ENCODE measurements at places on chromosomes 3 and 15. TPM values are rescaled to one million over a fixed set of nuclear protein-coding genes. Genes with fewer than 3 reads are reported as not detected.

The NMB gene
- total RNA-seq = 9.8 TPM

- H3K36me3 ChIP-seq = no peaks in the 10 kb centered on the region
- no peak overlapping the region for H3K4me3 ChIP-seq
- no peak for DNase-seq
- peaks cover 38% of the 10 kb centered on the region for H3K27me3 ChIP-seq
- peaks cover 3% of the 10 kb centered on the region for H3K4me1 ChIP-seq
Observed at GRCh38 chr3:42982645-42983412, 3.7 kb downstream of the GASK1A start.

The LRRC31 gene
- not detected for total RNA-seq

- DNase-seq = no peak
- no peaks in the 10 kb centered on the region for H3K27me3 ChIP-seq
- no peak overlapping the region for H3K27ac ChIP-seq
- H3K36me3 ChIP-seq = no peaks in the 10 kb centered on the region
Observed at GRCh38 chr3:63654211-63654610, 1.7 kb downstream of the SNTN start.

The A4GNT gene
- total RNA-seq = not detected

DNA sequence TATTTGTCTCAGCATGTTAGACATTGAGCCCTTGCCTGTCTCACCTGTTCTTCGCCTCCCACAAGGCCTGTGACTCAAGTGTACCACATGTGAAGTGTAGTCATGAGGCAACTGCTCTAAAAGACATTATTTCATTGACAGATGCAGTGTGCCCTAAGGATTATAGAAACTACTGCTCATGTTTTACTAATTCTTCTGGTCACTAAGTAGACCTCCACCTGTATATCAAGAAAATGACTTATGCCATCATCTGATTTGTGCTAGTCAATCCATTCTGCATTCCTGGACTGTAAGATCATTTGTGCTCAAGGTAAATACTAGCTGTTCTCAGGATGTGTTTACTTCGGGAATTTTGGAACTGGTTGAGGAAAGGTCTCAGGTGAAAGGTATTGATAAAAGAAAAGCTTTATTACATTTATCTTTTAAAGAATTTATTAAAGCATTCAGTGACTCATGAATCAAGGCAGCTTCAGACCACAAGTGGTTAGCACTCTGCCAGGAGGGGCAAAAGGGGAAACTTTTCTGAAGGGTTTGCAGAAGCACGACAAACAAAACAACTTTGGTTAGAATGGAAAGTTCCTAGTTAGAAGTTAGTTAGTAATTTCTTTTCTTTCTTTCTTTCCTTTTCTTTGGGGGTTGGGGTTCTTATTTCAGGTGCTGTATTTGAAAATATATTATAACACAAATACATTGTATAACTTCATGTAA, 465.3 kb upstream of the CBLB start:
- H3K36me3 ChIP-seq = no peaks in the 10 kb centered on the region
- no peaks in the 10 kb centered on the region for H3K4me1 ChIP-seq
- no peak overlapping the region for H3K4me3 ChIP-seq
- no peak overlapping the region for H3K27ac ChIP-seq

The AGBL1 gene
- total RNA-seq = not detected

The CCDC9B gene
- total RNA-seq = 47.3 TPM

GRCh38 chr3:20125897-20126296, 60.1 kb downstream of the SGO1 start:
- H3K27ac ChIP-seq = no peak overlapping the region
- no peak for DNase-seq
- H3K27me3 ChIP-seq = no peaks in the 10 kb centered on the region
- H3K4me3 ChIP-seq = no peak overlapping the region
- H3K4me1 ChIP-seq = no peaks in the 10 kb centered on the region

DNA sequence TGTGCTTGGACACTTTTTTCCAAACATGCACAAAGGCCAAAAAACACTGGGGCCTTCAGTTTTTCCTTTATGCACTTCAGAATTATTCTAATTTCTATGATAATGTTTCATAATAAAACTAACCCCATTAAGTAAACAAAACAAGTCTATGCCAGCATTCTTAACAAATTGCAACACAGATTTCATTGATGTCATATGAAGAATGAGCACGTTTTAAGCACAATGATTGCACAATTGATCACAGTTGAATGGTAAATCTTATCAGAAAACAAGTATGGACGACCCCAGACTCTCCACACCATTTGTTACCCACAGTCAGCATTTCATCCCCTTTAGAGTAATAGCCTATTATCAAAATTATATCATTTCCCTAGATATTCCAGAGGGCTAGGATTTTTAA, 46.7 kb upstream of the PROK2 start:
- DNase-seq = no peak
- H3K36me3 ChIP-seq = no peaks in the 10 kb centered on the region
- H3K4me1 ChIP-seq = no peaks in the 10 kb centered on the region
- no peaks in the 10 kb centered on the region for H3K27me3 ChIP-seq
- H3K4me3 ChIP-seq = no peak overlapping the region

The MED12L gene
- 0.23 TPM for total RNA-seq

- peaks cover 21% of the 10 kb centered on the region for H3K4me1 ChIP-seq
- H3K27ac ChIP-seq = peak overlapping the region; percentile 75
- no peak overlapping the region for H3K4me3 ChIP-seq
- DNase-seq = peak; percentile 9
- no peaks in the 10 kb centered on the region for H3K27me3 ChIP-seq
Observed at GRCh38 chr15:44101944-44102343, 93.1 kb downstream of the FRMD5 start.

DNA sequence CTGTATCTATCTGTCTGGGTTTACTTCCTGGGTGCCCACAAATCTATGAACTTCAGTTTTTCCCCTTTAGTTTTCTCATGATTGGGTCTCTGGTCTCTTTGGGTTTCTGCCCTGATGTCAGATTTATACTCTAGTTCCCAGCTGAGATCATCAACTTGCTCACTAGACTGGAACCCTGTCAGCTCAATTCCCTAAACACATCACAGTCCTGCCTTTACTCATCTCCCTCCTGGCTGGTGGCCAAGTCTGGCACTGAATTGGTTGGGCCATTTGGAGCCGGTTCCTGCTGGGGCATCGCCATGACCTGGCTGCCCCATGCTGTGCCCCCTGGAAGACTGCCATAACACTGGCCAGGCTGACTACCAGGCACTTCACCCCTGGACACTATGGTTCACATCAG, 345.3 kb downstream of the CHST2 start:
- H3K36me3 ChIP-seq = no peaks in the 10 kb centered on the region
- H3K4me1 ChIP-seq = no peaks in the 10 kb centered on the region
- H3K27ac ChIP-seq = no peak overlapping the region
- H3K27me3 ChIP-seq = no peaks in the 10 kb centered on the region

The SPTSSB gene
- total RNA-seq = not detected

Data from endothelial cell of umbilical vein (primary cell).